ENCODE measurements at places on chromosomes 13 and 19. TPM values are rescaled to one million over a fixed set of nuclear protein-coding genes. Genes with fewer than 3 reads are reported as not detected.

Gene ZNF154
- 3.4 TPM for total RNA-seq

Gene OR4F17
- 3.4 TPM for total RNA-seq

Gene IRGQ
- total RNA-seq, result 17.2 TPM

Gene PLIN4
- total RNA-seq, result 0.27 TPM

Gene PCSK4
- total RNA-seq, result 2.7 TPM

Gene GNG8
- not detected for total RNA-seq

Gene CCDC169
- 7.9 TPM for total RNA-seq

Gene C5AR2
- not detected for total RNA-seq

Gene ZNF600
- 1.3 TPM for total RNA-seq

Gene PGLYRP1
- total RNA-seq, result 1.1 TPM

Gene STXBP2
- 2.4 TPM for total RNA-seq

Gene LILRB2
- total RNA-seq, result not detected

Gene MAP1S
- total RNA-seq, result 32.3 TPM

Gene ZFP14
- total RNA-seq, result 12.7 TPM

Gene ZNF850
- 2.8 TPM for total RNA-seq

Gene MPV17L2
- 6.6 TPM for total RNA-seq

Gene TSHZ3
- total RNA-seq, result 22.2 TPM

Gene SLC6A16
- total RNA-seq, result 0.75 TPM

Gene PRODH2
- 0.19 TPM for total RNA-seq

Gene CBLC
- not detected for total RNA-seq

Gene ZNF726
- total RNA-seq, result 1.3 TPM

Gene DIAPH3
- 1.3 TPM for total RNA-seq

Gene ERICH4
- not detected for total RNA-seq

Gene SPACA7
- not detected for total RNA-seq

Gene IRS2
- total RNA-seq, result 5.5 TPM

Gene MBD3L2
- total RNA-seq, result not detected

Gene KLK14
- total RNA-seq, result 0.16 TPM

Gene APBA3
- 26.3 TPM for total RNA-seq

Gene SYT5
- total RNA-seq, result 13.5 TPM

Gene ZIK1
- total RNA-seq, result 18.4 TPM

Gene WDFY2
- total RNA-seq, result 12.5 TPM
